ENCODE measurements at places on chromosomes 7 and 10.

- H3K27me3 ChIP-seq = no peaks in the 10 kb centered on the region
- no peak overlapping the region for H3K4me3 ChIP-seq
- no peak overlapping the region for H3K27ac ChIP-seq
- DNase-seq = no peak
- peaks cover 18% of the 10 kb centered on the region for H3K4me1 ChIP-seq
These were observed 43.2 kb downstream of the KCNMA1 start for GRCh38 chr10:77594471-77594783.

DNA sequence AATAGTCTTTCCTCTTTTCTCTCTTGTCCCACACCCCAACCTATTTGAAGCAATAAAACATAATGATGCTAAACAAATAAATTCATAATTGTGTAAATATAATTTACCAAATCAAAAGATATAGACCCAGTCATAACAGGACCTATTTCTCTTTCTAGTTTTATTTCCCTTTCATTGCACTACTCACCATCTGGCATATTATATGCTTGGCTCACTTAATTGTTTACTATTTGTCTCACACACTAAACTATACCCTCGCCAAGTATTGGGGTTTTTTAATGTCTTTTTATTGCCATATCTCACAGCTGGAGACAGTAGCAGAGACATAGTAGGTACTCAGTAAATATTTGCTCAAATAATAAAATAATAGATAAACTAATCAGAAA, 597.5 kb upstream of the PCDH15 start:
- H3K4me3 ChIP-seq = no peak overlapping the region
- no peaks in the 10 kb centered on the region for H3K27me3 ChIP-seq
- no peak for DNase-seq
- H3K36me3 ChIP-seq = no peaks in the 10 kb centered on the region

DNA sequence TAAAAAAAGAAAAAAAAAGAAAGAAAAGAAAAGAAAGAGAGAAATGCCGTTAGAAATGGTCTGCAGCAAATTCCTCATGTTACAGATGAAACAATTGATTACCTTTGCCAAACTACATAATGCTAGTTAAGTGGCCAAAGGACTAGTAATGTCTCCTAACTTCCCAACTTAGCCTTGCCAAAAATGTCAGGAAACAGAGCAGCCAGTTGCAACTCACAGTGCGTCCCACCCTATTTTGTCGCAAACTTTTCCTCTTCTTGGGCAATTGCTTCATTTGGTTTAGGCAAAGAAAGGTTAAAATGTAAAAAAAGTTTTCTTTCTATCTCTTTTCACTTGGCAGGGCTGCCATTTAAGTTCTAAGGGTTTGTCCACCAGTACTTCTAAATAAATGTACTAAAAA, 53.1 kb downstream of the APBB1IP start:
- no peaks in the 10 kb centered on the region for H3K36me3 ChIP-seq
- peaks cover 20% of the 10 kb centered on the region for H3K4me1 ChIP-seq
- H3K4me3 ChIP-seq = no peak overlapping the region
- H3K27me3 ChIP-seq = no peaks in the 10 kb centered on the region
- no peak overlapping the region for H3K27ac ChIP-seq

DNA sequence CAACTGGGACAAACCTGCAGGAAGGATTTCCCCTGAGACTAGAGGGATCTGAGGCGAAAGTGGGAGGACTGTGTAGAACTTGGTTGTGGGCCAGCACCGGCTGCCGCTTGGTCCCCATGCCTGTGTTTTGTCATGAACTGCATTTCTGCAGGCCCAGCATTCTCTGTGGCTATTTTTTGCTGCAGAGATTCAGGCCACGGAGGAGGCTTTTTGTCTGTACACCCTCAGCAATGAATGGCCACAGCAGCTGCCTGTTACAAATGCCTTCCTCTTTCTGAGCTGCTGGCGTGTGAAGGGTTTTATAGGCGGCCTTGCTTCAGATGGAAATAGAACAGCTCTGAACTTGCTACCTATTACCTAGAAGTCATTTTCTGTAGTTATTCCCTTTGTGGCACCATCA, 164.4 kb downstream of the SH2D4B start:
- DNase-seq = no peak
- H3K4me3 ChIP-seq = no peak overlapping the region
- H3K27ac ChIP-seq = no peak overlapping the region

DNA sequence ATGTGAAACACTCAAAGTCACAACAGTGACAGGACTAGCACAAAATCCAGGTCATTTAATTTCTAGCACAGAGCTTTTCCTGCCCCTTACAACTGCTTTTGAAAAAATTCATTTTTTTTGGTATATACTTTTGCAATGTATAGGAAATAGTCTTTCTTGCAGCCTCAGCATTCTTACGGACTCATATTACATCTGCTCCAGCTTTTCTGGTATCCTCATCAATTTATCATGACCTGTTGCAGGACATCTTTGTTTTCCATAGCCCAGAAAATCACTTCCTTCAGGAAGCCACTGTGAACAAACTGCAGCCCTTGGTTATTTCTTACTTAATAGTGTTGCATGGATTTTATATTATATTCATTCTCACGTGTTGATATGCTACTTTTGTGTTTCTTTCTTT, 347.9 kb upstream of the MTPN start:
- H3K27ac ChIP-seq = no peak overlapping the region
- no peak for DNase-seq
- no peak overlapping the region for H3K4me3 ChIP-seq
- H3K36me3 ChIP-seq = no peaks in the 10 kb centered on the region

GRCh38 chr10:94076325-94076841, 82.7 kb downstream of the PLCE1 start:
- peak; percentile 86 for DNase-seq
- no peak overlapping the region for H3K4me3 ChIP-seq
- H3K27me3 ChIP-seq = no peaks in the 10 kb centered on the region
- no peak overlapping the region for H3K27ac ChIP-seq
- H3K4me1 ChIP-seq = peaks cover 13% of the 10 kb centered on the region

DNA sequence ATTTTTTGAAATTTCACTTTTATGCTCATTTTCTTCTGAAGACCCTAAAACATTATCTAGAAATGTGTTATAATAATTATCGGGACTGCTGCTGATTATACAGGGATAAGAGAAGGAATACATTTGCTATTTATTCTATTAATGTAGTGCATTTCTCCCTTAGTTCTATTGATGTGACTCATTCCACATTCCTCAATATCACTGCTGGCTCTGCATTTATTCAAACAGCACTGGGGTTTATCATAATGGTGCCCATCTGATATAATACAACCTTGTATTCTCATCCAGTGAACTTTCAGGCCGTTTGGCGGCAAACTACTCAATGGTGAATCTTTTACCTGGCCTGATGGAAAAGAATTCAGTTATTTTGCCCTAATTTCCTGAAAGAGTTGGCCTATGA, 7.8 kb downstream of the KCND2 start:
- H3K27me3 ChIP-seq = no peaks in the 10 kb centered on the region
- H3K36me3 ChIP-seq = no peaks in the 10 kb centered on the region
- H3K27ac ChIP-seq = no peak overlapping the region
- no peak overlapping the region for H3K4me3 ChIP-seq
- DNase-seq = no peak

GRCh38 chr10:69952821-69953221, 99.8 kb upstream of the MACROH2A2 start:
- H3K36me3 ChIP-seq = peaks cover 2% of the 10 kb centered on the region
- H3K4me1 ChIP-seq = no peaks in the 10 kb centered on the region
- DNase-seq = no peak
- H3K27me3 ChIP-seq = no peaks in the 10 kb centered on the region
- no peak overlapping the region for H3K27ac ChIP-seq
- H3K4me3 ChIP-seq = no peak overlapping the region

DNA sequence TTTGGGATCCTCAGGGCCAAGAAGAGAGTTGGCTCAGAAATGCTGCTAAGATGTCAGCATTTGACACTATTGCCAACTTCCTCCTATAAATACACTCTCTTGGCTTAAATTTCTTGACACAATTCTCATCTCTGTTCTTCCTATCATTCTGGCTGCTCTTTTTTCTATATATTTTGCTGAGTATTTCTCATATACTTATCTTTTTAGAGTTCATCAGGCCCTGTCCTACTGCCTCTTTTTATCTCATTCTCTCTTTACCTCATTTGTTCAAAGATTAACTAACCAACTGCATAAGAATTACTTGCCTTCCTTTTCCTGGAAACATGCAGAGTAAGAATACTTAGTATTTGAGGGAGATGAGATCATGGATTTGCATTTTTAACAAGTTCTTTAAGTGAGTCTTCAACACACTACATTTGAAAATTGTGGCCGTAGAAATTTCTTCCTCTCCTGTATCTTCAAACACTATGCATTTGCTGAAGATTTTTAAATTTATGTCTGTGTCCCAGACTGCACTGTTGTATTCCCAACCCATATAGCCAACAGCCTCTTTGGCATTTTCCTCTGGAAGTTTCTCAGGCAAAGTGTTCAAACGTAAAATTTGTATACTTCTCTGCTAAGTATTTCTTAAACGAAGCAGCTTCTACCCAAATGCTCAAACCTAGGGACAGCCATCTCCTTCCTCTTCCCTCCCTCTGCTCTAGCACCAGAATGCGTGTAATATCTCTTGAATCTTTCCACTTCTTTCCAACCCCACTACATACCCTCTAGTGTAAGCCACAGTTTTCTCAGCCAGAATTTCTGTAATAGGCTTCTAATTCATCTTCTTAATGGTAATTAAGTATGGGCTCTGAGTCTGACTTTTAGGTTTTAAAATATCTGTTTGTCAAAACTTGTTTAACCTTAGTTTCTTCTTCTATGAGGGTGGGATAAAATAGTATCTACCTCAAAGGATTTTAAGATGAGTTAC, 35.5 kb downstream of the ARL4A start:
- no peaks in the 10 kb centered on the region for H3K36me3 ChIP-seq
- no peak overlapping the region for H3K27ac ChIP-seq
- no peaks in the 10 kb centered on the region for H3K27me3 ChIP-seq
- no peak overlapping the region for H3K4me3 ChIP-seq
- DNase-seq = no peak

DNA sequence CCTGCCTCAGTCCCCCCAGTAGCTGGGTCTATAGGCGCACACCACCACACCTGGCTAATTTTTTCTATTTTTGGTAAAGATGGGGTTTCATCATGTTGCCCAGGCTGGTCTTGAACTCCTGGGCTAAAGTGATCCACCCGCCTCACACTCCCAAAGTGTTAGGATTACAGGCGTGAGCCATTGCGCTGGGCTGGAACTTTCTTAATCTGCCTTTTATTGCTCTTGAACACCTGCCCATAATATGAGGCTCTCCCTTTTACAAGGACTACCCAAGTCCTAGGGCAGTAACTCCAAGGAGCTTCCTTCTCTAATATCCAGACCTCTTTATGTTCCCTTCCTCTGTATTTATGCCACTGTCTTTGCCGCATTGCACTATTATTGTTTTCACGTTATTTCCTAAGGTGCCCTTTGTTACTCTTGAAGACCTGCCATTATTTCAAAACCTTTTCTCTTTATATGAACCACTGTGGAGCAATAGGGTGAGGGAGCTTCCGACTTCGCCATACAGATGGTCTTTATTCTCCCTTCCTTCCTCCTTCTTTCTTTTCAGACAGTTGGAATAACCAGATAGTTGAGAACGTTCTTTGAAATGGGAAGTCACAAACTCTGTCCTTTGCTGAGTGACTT, 36.3 kb upstream of the TCF7L2 start:
- no peak overlapping the region for H3K27ac ChIP-seq
- H3K4me1 ChIP-seq = peaks cover 16% of the 10 kb centered on the region
- DNase-seq = no peak
- H3K36me3 ChIP-seq = no peaks in the 10 kb centered on the region
- no peak overlapping the region for H3K4me3 ChIP-seq

DNA sequence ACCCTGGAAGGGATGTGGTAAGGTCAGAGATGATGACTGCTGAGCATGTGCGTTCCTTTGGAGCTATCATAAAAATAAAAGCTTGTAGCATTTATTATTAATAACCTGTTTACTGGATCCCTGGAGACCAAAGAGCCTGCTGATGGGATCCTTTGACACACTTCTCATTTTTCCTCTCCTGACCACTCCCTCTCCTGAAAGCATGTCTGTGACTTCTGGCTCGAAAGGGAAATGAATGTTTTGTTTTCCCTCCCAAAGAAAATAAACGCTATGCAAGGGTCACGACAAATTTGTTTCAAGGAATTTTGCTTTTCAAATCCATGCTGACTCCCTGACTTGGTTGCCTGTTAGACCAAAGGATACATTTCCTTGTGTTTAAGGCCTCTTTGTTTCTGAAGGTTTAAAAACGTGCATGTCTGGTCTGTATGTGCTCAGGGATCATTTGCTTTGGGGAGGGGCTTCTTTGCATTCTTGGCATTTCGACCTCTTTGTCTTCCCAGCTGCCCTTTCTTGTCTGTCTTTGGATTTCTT, 185.1 kb upstream of the AGK start:
- peak; percentile 41 for DNase-seq
- H3K4me3 ChIP-seq = no peak overlapping the region
- H3K27ac ChIP-seq = no peak overlapping the region

- peaks cover 8% of the 10 kb centered on the region for H3K4me1 ChIP-seq
- H3K4me3 ChIP-seq = no peak overlapping the region
- no peaks in the 10 kb centered on the region for H3K27me3 ChIP-seq
- no peak for DNase-seq
- no peak overlapping the region for H3K27ac ChIP-seq
These were observed 139.8 kb upstream of the RSU1 start for GRCh38 chr10:16957038-16957437.

DNA sequence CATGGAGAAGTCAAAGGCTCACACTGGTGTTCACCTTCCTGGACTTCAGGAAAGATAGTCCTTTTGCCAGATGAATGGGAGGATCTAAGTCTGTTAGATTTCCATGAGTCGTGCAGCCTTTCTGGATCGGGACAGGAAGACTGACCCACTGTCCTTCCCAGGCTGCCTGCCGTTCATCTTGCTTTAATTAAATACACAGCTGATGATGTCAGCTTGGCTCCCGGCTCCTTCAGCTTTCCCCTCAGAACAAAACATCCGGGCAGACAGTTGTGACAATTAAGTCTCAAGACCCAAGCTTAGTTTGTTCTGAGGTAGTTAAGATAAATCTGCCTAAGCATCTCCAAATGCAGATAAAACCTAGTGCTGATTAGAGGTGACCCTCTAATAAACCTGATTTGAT, 58.6 kb downstream of the AUTS2 start:
- H3K27ac ChIP-seq = no peak overlapping the region
- H3K27me3 ChIP-seq = no peaks in the 10 kb centered on the region
- peaks cover 2% of the 10 kb centered on the region for H3K4me1 ChIP-seq
- H3K36me3 ChIP-seq = no peaks in the 10 kb centered on the region

DNA sequence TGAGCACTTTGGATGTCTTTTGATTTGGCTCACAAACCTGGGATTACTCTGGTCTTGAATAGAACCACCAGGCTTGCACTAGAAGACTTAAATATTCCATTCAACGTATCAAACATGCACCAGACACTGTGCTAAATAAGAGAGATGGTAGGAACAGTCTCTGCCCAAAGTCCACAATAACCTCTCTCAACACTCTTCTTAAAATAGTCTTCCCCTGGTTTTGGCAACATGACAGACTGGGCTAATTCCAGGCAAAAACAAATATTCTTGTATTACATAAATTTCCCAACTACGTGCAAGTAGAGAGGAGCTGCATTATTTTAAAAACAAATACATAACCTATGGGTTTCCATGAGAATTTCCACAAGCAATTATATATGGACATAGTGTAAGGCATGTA, 64.8 kb upstream of the PAPSS2 start:
- H3K36me3 ChIP-seq = no peaks in the 10 kb centered on the region
- no peak overlapping the region for H3K4me3 ChIP-seq
- no peak for DNase-seq
- no peaks in the 10 kb centered on the region for H3K27me3 ChIP-seq
- H3K4me1 ChIP-seq = no peaks in the 10 kb centered on the region

GRCh38 chr10:133012573-133013359, 70.4 kb upstream of the CFAP46 start:
- no peak overlapping the region for H3K4me3 ChIP-seq
- no peaks in the 10 kb centered on the region for H3K27me3 ChIP-seq
- H3K27ac ChIP-seq = no peak overlapping the region
- DNase-seq = no peak

All from osteoblast (primary cell).